ENCODE measurements at places on chromosomes 5 and 9.

- DNase-seq = peak; percentile 84
Measured at GRCh38 chr5:172123269-172123692, 64.7 kb downstream of the STK10 start.

GRCh38 chr9:12980085-12980851, 205.4 kb downstream of the LURAP1L start:
- DNase-seq = no peak

GRCh38 chr9:37151812-37152211, 31.4 kb downstream of the ZCCHC7 start:
- DNase-seq = no peak

GRCh38 chr9:119441338-119441737, 72.1 kb upstream of the BRINP1 start:
- DNase-seq = no peak

- no peak for DNase-seq
Measured at GRCh38 chr9:38250279-38251035, 142.0 kb upstream of the ALDH1B1 start.

- peak; percentile 23 for DNase-seq
Measured at GRCh38 chr9:78775696-78776295, 478.9 kb downstream of the PSAT1 start.

DNA sequence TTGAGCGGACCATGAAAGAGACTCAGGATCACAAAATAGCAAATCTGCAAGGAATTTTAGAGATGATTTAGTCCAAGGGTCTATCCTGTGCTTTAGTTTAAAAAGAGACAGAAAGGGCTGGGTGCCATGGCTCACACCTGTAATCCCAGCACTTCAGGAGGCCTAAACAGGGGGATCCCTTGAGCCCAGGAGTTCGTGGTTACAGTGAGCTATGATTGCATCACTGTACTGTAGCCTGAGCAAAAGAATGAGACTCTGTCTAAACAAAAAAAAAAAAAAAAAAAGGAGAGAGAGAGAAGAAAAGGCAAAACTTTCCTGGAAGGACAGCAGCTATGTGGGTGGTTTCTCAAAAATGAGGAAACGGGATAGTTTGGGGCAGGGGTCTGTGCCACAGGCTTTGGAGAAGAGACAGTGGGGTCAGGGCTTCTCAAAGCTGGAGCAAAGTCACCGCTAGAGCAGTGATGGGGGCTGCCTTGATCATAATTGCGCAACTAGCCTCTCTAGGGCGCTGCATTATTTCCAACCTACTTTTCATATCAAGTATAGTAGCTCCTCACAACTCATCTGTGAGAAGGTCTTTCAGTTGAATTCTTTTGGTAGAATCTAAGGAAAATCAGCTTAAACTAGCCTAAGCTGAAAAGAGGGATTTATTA, 8.5 kb upstream of the ANKH start:
- peak; percentile 21 for DNase-seq

Measured in fibroblast of skin of right quadriceps (primary cell).